Renal cortical epithelial cell (primary cell): ENCODE measurements at places on chromosomes 11 and 22. TPM values are rescaled to one million over a fixed set of nuclear protein-coding genes. Genes with fewer than 3 reads are reported as not detected.

GRCh38 chr11:8023831-8024555 is 36.9 kb downstream of the EIF3F start:
- DNase-seq: no peak

GRCh38 chr11:116466191-116466590 is 306.6 kb downstream of the BUD13 start:
- no peak for DNase-seq

- DNase-seq: no peak
Measured at GRCh38 chr11:73854680-73855079, 22.0 kb downstream of the COA4 start.

- no peak for DNase-seq
Measured at GRCh38 chr11:57324154-57324885, 432 bp downstream of the TNKS1BP1 start.

DNA sequence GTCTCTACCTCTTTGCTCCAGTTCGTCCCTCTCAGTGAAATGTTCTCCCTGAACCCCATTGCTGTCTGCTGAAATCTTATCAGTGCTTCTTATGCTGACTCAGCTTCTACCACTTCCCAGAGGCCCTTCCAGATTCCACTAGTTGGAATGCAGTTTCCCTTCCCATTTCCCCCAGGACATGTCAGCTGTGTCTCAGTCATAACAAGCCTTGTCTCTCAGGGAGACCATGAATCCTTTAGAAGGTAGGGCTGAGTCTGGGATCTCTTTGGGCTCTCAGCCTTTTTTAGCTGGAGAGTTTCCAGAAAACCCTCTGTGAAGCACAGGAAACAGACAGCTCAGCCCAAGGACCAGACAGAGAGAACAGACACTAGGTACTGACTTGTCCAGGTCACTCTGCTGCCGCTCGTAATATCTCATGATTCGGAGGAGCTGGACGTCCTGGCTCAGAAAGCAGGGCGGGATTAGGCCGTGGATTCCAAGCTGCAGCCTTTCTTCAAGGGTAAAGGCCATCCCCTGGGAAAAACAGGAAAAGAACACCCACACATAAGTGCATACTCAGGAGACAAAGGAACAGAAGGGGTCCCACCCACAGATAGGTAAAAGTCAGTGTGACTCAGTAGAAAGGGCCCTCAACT is 113.0 kb downstream of the ME3 start:
- DNase-seq: peak; percentile 72

DNA sequence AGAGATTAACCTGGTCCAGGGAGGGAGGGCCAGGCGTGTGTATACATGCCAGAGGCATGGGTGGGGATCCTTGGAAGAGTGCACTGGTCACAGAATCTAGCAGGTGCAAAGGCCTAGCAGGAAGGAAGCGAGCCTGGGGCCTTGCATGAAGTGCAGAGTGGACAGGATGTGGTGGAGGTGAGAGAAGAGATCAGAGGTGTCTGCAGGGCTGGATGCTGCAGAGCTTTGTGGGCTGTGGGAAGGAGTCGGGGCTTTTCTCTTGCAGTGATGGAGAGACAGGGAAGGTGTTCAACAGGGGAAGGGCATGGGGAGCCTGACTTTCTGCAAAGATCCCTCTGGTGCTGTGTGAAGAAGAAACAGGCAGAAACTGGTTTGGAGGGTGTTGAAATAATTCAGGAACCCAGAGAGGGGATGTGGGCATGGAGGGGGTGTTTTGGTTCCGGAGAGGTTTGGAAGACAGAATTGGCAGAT is 2.5 kb upstream of the TPST2 start:
- DNase-seq: no peak

The TTC36 gene
- total RNA-seq: 1.4 and 2.6 TPM in 2 replicates

The GRM5 gene
- total RNA-seq: under 0.01 and 0.15 TPM in 2 replicates

The ANO1 gene
- 0.05 TPM in 1 of 2 replicates, not detected in the other for total RNA-seq
